ENCODE measurements at places on chromosomes 7 and 10.

DNA sequence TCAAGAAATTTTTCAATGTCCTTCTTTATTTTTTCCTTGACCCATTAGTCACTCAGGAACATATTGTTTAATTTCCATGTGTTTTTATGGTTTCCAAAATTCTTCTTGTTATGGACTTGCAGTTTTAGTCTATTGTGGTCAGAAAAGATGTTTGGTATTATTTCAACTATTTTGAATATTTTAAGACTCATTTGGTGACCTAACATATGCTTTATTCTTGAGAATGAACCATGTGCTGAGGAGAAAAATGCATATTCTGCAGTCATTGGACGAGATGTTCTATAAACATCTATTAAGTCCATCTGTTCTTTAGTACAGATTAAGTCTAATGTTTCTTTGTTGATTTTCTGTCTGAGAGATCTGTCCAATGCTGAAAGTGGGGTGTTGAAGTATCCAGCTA lies 42.3 kb upstream of the MDFIC start:
- no peak for DNase-seq

DNA sequence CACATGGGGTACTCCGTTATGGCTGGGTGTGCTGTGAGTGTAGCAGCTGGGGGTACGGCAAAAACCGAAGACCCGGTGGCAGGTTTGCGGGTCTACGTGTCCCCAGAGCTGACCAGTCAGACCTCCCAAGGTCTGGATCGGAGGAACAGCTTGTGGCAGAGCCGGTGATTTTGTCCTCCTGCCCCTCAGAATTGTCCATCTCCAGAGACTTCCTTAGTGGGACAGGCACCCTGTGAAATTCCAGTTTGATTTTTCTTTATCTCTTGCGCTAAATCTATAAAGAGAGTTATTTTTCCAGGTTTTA lies 1.0 kb downstream of the EIF3B start:
- DNase-seq = no peak

DNA sequence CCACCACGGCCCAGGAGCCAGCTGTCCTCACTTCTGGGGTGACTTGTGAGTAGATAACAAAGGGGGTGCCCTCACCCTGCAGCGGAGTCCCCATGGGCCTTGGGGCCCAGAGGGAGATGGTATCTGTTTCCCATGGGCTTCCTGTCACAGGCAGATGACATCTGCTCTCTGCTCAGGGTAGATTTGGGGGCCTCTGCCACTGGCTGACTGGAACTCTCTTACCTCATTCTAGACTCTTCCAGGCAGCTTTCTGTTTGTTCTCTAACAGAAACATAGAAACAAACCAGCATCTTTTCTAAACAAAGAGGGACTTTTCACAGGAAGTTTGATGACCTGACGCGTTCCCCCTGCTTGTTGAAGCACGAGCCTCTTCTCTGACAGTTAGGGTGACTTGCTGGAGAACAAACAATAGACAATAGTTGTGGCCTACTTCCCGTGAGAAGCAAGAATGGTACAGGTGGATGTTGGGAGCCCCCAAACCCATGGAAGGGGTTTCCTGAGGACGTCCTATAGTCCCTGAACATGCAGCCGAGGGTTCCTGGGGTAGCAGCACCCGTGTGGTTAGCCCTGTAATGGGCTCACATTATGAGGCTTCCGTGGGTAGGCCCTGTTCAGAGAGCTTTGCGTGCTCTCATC lies 61.6 kb downstream of the GRK5 start:
- DNase-seq = no peak

- no peak for DNase-seq
These were observed 15.6 kb downstream of the MDH2 start for GRCh38 chr7:76063525-76063924.

DNA sequence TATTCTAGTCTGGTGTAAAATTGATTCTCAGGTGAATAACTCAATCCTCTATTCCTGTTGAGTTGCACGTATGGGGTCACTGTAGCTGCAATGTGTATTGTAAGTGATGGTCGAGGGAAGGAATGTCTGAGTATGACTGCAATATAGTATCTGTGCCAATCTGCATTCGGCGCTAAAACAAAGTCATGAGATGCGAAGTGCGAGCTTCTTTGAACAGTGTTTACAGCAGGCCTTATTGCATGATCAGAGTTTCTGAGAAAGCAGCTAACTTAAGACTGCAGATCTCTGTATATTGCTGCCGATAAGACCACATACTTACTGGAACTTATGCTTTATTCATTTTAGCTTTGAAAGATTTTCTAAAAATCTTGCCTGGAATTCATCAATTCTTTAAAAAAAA lies 341.7 kb upstream of the BMPER start:
- DNase-seq = no peak

DNA sequence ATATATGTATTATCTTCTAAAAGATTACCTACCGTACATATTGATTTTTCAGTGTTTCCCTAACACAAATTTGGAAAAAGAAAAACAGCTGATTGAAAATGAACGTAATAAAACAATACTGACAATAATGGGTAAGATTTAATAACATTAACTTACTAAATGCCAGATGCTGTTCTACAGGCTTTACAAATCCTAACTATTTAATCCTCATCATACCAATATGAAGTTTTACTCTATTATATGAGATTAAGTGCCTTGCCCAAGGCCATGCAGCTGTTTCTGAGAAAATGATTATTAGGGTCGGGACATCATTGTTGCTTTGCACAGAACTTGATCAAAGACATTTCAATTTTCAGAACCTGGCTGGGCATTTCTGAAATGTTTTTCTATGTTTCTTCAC lies 104.6 kb downstream of the HGF start:
- DNase-seq = no peak

GRCh38 chr10:48463318-48464003 lies 141.4 kb downstream of the ARHGAP22 start:
- DNase-seq = no peak

GRCh38 chr7:7908622-7909145 lies 59.9 kb upstream of the GLCCI1 start:
- no peak for DNase-seq
